ENCODE measurements at places on chromosomes 7 and 10.

GRCh38 chr7:2601907-2602306, 29.9 kb upstream of the TTYH3 start:
- no peak for DNase-seq

DNA sequence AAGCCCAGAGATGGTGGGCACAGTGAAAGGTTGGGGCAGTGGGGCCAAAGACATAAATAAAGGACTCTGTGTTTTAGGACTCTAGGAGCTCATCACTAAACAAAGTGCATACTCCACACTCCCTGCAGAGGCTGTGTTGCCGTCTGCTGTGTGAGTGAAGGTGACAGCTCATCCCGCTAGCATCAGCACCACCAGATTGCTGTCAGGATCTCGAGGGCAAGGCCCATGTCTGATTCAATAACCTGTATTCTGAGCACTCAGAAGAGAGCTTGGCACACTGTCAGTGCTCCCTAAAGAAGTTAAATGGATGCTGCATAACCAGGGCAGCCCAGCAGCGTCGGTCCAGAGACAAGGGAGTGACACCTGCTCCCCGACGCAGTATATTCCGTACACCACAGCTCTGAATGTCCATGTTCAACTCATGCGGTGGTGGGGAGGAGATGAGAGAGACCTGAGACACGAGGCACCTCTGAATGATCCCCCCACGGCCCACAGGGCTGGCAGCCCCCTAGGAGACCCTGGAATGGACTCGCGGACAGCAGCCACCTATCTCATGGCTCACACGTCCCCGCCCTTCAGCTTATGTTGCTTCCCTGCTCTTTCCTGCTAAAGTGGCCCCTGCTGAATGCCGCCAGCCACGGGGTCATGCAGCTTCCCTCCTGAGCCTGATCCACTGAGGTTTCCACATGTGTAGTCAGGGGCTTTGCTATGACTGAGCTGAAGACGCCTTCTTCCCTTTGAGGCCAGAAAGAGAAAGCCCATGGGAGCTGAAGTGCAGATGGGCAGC, 132.7 kb upstream of the KCNMA1 start:
- no peak for DNase-seq

DNA sequence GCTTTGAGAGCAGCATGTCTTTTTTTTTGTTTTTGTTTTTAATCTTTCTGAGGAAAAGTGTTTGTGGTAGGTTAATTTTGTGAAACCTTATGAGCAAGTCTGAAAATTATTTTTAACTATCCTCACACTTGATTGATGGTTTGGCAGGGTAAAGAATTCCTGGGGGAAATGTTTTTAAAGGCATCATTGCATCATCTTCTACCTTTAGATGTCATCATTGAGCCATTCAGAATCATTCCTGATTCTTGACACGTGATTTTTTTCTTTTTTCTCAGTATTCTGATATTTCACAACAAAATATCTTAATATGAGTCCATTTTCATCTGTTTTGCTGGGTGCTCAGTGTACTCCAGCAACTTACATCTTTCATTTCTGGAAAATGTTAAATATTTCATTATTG, 28.3 kb downstream of the PALS2 start:
- no peak for DNase-seq

GRCh38 chr7:44633254-44634186, 27.1 kb downstream of the OGDH start:
- DNase-seq: peak; percentile 80

GRCh38 chr7:122136639-122137245, 7.3 kb downstream of the AASS start:
- DNase-seq: no peak

GRCh38 chr10:69580435-69580834, 7.2 kb upstream of the NEUROG3 start:
- DNase-seq: no peak

DNA sequence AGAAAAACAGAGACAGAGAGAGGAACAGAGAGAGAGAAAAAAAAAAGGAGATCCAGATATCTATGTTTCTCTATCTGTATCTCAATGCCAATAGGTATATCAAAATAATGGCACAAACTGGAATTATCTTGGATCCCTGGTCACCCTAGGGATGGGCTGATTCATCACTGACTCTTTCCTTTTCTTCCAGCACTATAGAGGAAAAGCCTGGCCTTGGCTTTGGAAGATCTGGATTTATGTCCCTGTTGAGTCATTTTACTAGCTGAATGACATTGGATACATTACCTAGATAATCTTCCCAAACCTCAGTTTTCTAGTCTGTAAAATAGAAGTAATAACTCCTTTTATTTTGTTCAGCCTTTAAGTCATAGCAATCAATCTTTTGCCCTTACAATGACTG, 152.8 kb upstream of the GDF10 start:
- no peak for DNase-seq

DNA sequence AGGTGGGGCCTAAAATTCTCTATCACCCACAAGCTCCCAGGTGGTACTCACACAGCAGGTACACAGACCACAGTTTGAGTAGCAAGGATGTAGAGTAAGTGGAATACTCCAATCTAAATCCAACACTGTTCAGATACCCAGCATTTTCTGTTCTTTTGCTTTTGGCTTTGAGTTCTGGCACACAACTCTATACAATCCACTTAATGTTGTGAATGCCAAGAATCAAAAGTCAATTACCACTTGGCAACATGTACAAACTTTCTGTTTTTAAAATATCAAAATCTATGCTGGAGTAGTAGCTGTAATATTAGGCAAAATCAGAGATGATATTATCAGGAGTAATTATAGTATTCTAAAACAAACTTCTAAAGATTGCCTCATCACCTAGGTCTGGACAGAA, 133.4 kb upstream of the LRRTM3 start:
- DNase-seq: no peak

DNA sequence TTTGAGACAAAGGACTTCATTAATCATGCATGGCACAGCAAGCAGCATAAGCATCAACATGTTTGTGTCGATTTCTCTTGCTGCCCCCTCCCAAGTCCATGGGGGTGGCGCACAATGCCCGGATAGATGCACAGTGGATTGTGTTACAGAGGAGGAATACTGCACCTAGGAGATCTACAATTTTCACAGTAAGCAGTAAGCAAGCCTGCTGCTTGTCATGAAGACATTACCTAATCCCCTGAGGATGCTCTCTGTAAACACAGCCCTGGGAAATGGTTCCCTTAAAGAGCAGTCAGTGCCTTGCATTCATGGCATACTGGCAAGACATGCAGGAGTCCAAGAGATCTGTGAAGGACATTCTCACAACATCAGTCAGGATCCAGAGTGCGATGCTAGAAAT, 137.7 kb downstream of the ETV1 start:
- no peak for DNase-seq

GRCh38 chr7:114539575-114539974, 125.0 kb downstream of the FOXP2 start:
- peak; percentile 39 for DNase-seq
